Ascending aorta (tissue), 2 donors: ENCODE measurements at places on chromosomes 6 and 20. TPM values are rescaled to one million over a fixed set of nuclear protein-coding genes. Genes with fewer than 3 reads are reported as not detected.

The THBS2 gene
- total RNA-seq, result 709 TPM

The OR2H1 gene
- not detected for total RNA-seq

The HLA-DRB1 gene
- 82.5 TPM for total RNA-seq

The HDGFL1 gene
- total RNA-seq, result not detected

The ADGRF5 gene
- total RNA-seq, result 29.6 TPM

The TAAR5 gene
- not detected for total RNA-seq

DNA sequence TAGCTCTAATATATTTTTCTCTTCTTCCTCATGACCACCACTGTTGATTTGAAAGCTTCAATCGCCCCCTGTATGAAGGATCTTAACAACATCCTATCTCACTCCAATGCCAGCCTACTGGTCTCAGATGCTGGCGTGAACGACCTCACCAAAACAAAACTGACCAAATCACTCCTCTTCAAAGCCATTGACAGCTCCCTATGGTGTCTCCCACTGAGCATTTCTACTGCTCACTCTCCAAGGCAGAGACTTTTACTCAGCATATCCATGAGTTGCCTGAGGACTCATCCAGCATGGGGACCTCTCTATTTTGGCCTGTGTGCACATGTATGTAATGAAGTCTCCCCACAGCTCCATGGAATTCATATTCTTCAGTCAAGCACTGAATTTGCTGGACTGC, 520.4 kb downstream of the TFAP2B start:
- H3K4me1 ChIP-seq, result no peaks in the 10 kb centered on the region
- H3K4me3 ChIP-seq, result no peak overlapping the region
- H3K27ac ChIP-seq, result no peak overlapping the region
- DNase-seq, result no peak
- H3K36me3 ChIP-seq, result no peaks in the 10 kb centered on the region

DNA sequence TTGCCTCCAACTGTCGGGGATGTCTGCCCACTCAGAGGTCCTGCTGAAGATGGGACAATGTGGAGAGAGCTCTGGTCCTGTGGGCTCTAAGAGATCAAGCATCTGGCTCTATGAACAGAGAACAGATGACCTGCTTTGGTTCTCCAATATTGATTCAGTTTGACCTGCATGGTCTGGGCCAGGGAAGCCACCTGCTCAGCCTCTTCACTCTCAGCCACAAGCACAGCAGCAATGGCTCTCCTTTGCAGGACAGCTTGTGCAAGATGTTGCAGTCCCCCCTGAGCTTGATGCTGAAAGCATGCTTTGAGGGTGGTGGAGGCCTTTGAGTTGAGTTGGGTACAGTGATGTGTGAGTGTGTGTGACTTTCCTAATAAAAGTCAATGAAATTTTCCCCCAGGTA, 18.6 kb upstream of the MCM3 start:
- no peak overlapping the region for H3K4me3 ChIP-seq
- no peaks in the 10 kb centered on the region for H3K27me3 ChIP-seq
- no peaks in the 10 kb centered on the region for H3K4me1 ChIP-seq
- no peak overlapping the region for H3K27ac ChIP-seq
- H3K36me3 ChIP-seq, result no peaks in the 10 kb centered on the region

- peak overlapping the region; percentile 12 for H3K27ac ChIP-seq
- no peaks in the 10 kb centered on the region for H3K36me3 ChIP-seq
- DNase-seq, result peak; percentile 73
- peaks cover 4% of the 10 kb centered on the region for H3K4me1 ChIP-seq
- H3K4me3 ChIP-seq, result no peak overlapping the region
- no peaks in the 10 kb centered on the region for H3K27me3 ChIP-seq
These were observed 9.1 kb upstream of the MAPK13 start for GRCh38 chr6:36120979-36121786.

- no peaks in the 10 kb centered on the region for H3K4me1 ChIP-seq
- H3K36me3 ChIP-seq, result peaks cover 25% of the 10 kb centered on the region
- no peak overlapping the region for H3K27ac ChIP-seq
- H3K4me3 ChIP-seq, result no peak overlapping the region
- DNase-seq, result no peak
These were observed 87.5 kb downstream of the MDN1 start for GRCh38 chr6:89731924-89732567.

GRCh38 chr6:96164802-96165201, 149.0 kb downstream of the FUT9 start:
- H3K4me3 ChIP-seq, result no peak overlapping the region
- no peak overlapping the region for H3K27ac ChIP-seq
- H3K4me1 ChIP-seq, result no peaks in the 10 kb centered on the region
- H3K27me3 ChIP-seq, result no peaks in the 10 kb centered on the region
- H3K36me3 ChIP-seq, result no peaks in the 10 kb centered on the region
- DNase-seq, result no peak

- peaks cover 2% of the 10 kb centered on the region for H3K4me1 ChIP-seq
- H3K36me3 ChIP-seq, result no peaks in the 10 kb centered on the region
- H3K27ac ChIP-seq, result peak overlapping the region; percentile 100
- no peak for DNase-seq
These were observed 18.3 kb downstream of the FOXC1 start for GRCh38 chr6:1627827-1628560.

DNA sequence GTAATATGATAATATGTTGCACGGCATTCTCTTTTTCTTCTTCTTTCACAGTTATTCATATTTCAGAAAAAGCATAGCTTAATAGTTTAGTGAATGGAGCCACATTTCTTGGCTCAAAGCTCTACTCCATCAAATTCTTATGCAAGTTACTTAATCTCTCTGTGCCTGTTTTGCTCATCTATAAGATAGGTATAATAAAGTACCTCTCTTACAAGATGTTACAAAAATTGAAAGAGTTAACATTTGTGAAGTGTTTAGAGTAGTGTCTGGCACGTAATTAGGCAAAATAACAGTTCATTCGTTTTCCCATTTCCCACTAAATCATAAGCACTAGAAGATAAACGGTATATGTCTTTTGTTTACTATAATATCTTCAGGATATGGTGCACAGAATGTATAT, 1304.4 kb upstream of the EYS start:
- H3K4me1 ChIP-seq, result no peaks in the 10 kb centered on the region
- no peak overlapping the region for H3K27ac ChIP-seq
- H3K36me3 ChIP-seq, result no peaks in the 10 kb centered on the region
- no peak for DNase-seq
- H3K27me3 ChIP-seq, result no peaks in the 10 kb centered on the region

GRCh38 chr6:161270116-161270515, 3.7 kb downstream of the AGPAT4 start:
- H3K4me3 ChIP-seq, result no peak overlapping the region
- peaks cover 4% of the 10 kb centered on the region for H3K4me1 ChIP-seq
- DNase-seq, result no peak
- no peaks in the 10 kb centered on the region for H3K27me3 ChIP-seq
- no peaks in the 10 kb centered on the region for H3K36me3 ChIP-seq
- H3K27ac ChIP-seq, result no peak overlapping the region

DNA sequence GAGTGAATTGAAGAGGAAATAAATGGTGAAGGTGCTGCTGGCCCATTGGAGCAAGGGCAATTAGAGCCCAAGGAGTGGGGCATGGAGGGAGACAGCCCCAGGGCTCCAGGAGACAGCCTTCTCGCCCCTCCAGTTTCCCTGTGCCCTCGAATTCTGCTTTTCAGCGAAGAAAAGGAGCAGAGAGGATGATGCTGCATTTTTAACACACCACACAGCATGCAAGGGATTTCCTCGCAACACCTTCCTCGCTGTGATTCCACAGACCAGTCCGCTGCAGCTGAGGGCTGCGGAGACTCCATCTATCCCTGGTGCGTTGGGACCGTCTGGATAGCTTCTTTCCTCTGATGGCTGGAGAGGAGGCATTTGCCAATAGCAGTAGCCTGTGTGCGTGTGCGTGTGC, 41.7 kb downstream of the PTCHD4 start:
- H3K4me3 ChIP-seq, result peak overlapping the region; percentile 63
- H3K4me1 ChIP-seq, result no peaks in the 10 kb centered on the region
- no peaks in the 10 kb centered on the region for H3K36me3 ChIP-seq
- no peak overlapping the region for H3K27ac ChIP-seq
- DNase-seq, result no peak

- no peaks in the 10 kb centered on the region for H3K4me1 ChIP-seq
- no peaks in the 10 kb centered on the region for H3K36me3 ChIP-seq
- no peaks in the 10 kb centered on the region for H3K27me3 ChIP-seq
- H3K4me3 ChIP-seq, result no peak overlapping the region
- no peak overlapping the region for H3K27ac ChIP-seq
- DNase-seq, result no peak
These were observed 17.7 kb downstream of the KCNG1 start for GRCh38 chr20:51005214-51005613.

DNA sequence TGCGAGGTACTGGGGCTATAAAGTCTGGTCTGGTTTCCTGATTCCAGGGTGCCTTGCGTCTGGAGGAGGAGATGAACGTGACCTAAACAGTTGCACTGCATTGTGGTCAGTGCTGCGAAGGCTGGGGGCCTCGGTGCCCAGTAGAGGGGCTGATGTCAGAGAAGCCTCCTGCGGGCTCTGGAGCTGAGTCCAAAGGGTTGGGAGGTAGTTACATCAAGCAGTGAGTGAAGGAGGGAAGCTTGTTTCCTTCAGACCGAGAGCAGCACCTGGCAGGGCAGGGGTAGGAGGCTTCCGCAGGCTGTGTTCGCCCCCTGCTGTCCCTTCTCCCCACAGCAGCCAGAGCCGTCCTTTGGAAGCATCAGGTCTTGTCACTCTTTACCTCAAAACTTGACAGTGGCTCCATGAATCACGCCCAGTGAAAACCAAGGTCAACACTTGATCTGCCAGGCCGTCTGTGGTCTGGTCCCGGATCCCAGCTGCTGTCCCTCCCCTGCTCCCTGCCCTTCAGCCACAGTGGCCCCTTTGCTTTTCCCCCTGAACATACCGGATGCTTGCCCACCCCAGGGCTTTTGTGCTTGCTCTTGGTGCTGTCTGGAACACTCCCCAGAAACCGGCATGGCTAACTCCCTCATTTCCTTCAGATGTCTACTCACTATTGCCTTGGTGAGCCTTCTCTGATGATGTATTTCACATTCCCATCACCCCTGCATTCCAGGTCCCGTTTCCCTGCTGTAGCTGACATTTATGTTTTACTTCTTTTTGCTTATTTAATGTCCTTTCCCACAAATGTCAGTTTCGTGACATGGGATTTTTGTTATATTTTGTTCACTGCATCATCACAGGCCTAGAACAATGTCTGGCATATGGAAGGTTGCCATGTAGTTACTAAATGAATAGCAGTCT, 7.0 kb downstream of the DYNLRB1 start:
- H3K27me3 ChIP-seq, result no peaks in the 10 kb centered on the region
- peak overlapping the region; percentile 82 for H3K27ac ChIP-seq
- no peak for DNase-seq
- no peak overlapping the region for H3K4me3 ChIP-seq
- H3K4me1 ChIP-seq, result peaks cover 6% of the 10 kb centered on the region

GRCh38 chr6:33668914-33669313, 42.6 kb downstream of the UQCC2 start:
- H3K27ac ChIP-seq, result no peak overlapping the region
- H3K4me1 ChIP-seq, result no peaks in the 10 kb centered on the region
- no peaks in the 10 kb centered on the region for H3K36me3 ChIP-seq
- no peak for DNase-seq
- no peak overlapping the region for H3K4me3 ChIP-seq

- H3K4me3 ChIP-seq, result no peak overlapping the region
- H3K27ac ChIP-seq, result no peak overlapping the region
- peaks cover 17% of the 10 kb centered on the region for H3K4me1 ChIP-seq
- peaks cover 5% of the 10 kb centered on the region for H3K36me3 ChIP-seq
- no peaks in the 10 kb centered on the region for H3K27me3 ChIP-seq
These were observed 961 bp downstream of the CCHCR1 start for GRCh38 chr6:31156641-31157040.

DNA sequence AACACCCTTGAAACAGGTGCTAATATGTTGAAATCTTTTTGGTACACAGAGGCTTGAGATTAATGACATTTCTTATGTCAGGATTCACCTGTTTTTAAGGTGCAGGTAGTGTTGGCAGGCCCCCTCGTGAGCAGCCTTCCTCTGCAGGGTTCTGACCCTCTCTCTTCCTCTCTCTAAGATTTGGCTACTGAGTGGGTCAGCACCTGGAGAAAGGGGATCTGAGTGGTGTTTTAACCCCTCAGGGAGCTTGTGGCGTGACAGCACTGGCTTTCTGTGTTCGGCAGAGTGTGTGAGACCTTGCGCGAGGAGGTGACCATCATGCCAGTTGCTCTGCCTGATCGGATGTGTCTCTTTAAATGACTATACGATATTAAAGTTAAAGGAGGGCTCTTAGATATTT, 37.1 kb downstream of the HIVEP1 start:
- no peaks in the 10 kb centered on the region for H3K36me3 ChIP-seq
- H3K4me3 ChIP-seq, result no peak overlapping the region
- H3K4me1 ChIP-seq, result no peaks in the 10 kb centered on the region
- no peak for DNase-seq
- no peak overlapping the region for H3K27ac ChIP-seq
- no peaks in the 10 kb centered on the region for H3K27me3 ChIP-seq

DNA sequence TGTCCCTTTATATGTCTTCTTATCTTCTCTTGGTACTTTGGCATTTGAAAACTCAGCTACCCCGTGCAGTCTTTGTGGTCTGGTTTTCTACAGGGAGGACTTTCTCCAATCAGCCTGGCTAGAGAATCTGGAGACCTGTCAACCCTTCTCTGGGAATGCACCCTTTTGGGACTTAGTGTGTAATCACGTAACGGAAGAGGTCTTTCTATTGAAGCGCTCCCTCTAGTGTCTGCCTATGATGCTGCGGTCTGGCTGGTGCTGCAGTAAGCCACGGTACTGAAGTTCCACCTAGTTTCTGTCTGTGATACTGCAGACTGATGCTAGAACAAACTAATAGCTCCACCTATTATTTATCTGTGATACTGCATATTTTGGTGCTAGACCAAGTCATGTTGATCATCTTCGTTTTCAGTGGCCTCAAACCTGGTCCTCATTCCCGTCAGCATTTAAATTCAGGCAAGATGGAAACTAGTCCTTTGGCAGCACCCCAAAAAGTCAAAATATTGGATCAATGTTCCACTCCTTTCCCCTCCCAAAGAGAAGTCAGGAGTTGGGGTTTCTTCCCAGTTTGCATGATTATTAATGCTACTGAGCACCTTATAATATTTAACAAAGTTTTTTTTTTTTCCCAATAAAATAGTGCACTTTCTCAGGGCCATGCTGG, 12.5 kb upstream of the SIRPB2 start:
- H3K27me3 ChIP-seq, result no peaks in the 10 kb centered on the region
- H3K4me1 ChIP-seq, result no peaks in the 10 kb centered on the region
- no peaks in the 10 kb centered on the region for H3K36me3 ChIP-seq
